ENCODE measurements at places on chromosomes 2 and 18. TPM values are rescaled to one million over a fixed set of nuclear protein-coding genes. Genes with fewer than 3 reads are reported as not detected.

Gene IL1B
- polyA plus RNA-seq: 2.7 TPM

Gene MAP2
- polyA plus RNA-seq: 0.54 TPM

GRCh38 chr2:66957198-66957597, 439.9 kb upstream of the ETAA1 start:
- no peak for DNase-seq

Gene C2orf72
- 6.5 TPM for polyA plus RNA-seq

Gene TIA1
- 156 TPM for polyA plus RNA-seq

- no peak for DNase-seq
These were observed 240.5 kb upstream of the SALL3 start for GRCh38 chr18:78739115-78739514.

DNA sequence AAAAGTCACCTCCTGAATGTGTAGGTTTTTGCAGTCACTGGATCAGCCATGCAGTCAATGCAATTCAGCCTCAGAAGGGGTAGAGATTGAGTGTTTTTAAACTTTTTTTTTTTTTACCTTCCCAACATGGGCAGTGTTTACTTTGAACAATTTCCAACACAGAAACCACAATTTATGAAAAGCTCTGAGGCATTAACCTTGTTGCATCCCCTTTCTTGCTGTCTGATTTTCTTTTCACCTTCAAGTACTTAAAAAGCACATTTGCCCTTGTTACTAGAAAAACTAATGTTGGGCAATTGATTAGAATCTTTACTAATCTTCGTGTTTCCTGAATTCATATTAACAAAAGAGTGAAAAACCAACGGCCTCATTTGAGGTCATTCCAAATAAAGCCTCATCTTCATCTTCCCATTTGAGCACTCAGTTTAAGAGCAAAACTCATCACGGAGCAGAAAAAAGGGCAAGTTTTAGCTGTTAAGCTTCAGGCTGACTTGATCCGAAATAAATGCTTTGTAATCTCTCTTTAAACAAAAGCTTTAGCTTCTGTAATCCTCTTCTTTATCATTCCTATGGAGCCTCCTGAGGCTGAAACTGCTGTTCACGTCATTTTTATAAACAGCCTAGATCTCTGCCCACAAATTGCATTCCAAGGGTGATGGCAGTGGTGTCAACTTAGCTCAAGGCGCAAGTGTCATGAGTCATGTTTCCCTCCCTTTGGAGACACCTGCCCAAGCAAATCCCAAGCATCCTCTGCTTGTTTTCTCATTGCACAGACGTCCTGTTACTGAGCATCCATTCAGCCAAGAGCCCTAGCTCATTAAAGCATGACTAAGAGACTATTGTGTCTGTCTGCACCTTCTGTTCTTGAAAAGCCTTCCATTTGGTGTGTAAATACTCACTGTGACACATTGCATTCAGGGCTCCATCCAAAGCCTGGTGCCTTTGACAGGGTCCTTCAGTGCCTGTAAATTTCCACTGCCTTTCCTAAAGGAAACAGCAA, 107.7 kb downstream of the HNMT start:
- no peak for DNase-seq

- DNase-seq: peak; percentile 43
These were observed 25.4 kb downstream of the WDR75 start for GRCh38 chr2:189466656-189467055.

GRCh38 chr2:132936261-132936660, 266.3 kb upstream of the LYPD1 start:
- DNase-seq: no peak

Gene RBM44
- 0.12 TPM for polyA plus RNA-seq

DNA sequence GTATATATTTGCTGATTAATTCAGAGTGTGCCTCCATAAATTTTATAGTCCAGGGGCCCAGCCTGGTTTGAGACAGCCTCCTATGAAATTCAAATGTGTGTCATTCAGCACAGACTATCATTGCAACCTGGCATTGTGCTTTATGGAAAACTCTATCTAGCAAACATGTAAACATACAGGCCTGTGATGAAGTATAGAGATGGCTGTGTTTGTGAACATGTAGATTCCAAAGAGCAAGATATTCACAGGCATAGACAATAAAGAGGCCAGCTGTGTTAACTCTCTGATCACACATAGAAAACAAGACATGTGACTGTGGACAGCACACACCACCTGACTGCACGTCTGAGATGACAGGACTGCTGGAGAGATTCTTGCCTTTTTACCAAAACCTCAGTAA, 297.9 kb downstream of the EN1 start:
- no peak for DNase-seq

DNA sequence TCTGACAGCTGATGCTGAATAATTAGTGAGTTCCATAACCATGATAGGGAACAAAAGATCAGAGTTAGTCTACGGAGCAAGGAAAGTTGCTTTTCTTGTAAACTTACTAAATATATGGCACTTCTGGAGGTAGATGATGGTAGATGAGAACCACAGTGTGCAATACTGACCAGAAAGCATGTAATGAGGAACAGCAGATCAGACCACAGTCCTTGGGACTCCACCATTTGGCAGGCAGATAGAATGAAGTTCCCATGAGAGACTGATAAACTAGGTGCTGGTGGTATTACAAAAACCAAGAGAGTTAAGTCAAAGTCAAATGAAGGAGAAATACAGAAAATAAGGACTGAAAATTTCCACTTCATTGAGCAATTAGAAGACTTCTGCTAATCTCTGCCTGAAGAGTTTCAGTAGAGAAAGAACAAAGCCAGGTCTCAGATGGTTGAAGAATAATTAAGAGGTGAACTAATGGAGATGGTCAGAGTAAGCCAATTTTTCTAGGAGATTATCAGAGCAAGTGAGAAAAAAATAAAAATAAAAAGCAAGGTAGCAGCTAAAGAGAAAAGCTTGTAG, 10.4 kb downstream of the CERKL start:
- no peak for DNase-seq

DNA sequence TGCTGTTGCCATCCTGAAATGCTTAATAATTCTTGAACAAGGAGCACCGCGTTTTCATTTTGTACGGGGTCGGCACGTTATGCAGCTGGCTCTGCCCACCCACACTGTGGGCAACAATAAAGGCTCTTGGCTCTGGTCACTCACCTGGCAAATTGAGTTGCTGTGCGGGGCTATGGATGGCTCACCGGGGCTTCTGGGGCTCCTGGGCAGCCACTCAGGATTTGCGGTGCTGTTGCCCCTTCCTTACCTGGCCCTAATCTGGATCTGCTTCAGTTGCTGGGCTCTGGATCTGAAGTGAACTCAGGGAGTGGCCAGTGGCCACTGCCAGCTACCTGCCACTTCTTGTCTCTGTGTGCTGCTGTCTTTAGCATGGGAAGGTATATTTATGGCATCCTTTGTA, 22.7 kb downstream of the RHOB start:
- no peak for DNase-seq

DNA sequence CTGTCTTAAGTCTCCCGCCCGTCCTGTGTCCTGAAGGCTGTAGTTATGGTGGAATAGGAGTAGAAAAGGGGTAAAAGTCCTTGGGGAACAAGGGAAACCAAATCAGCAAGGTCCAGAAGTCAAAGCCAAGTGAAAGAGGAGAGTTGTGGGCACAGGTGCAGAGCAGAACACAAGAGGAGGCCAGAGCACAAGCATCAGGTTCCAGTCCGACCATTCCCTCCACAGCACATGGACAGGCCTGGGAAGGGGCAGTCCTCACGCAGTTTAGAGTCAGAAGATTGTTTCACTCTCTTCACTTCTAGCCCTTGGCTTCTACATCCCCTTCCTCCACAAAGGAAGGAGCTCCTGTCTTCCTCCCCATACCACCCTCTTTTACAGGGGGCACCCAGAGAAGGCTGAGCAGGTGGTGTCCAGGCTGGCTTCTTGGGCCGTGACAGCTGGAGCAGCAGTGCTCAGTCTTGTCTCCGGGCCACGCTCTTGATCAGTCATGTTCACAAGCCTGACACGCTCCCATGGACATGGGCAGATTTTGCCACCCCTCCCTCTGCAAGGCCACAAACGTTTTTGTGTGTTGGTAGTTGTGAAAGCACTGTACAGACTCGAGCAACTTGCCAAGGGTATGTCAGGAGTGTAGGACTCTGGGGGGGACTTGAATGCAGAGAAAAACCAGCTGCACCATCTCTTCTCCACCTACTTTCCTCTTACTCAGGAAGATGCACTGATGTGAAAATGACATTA, 138.5 kb upstream of the DAPL1 start:
- DNase-seq: no peak

- no peak for DNase-seq
These were observed 284 bp downstream of the TIMM21 start for GRCh38 chr18:74148543-74149070.

Gene DCDC2C
- polyA plus RNA-seq: not detected

DNA sequence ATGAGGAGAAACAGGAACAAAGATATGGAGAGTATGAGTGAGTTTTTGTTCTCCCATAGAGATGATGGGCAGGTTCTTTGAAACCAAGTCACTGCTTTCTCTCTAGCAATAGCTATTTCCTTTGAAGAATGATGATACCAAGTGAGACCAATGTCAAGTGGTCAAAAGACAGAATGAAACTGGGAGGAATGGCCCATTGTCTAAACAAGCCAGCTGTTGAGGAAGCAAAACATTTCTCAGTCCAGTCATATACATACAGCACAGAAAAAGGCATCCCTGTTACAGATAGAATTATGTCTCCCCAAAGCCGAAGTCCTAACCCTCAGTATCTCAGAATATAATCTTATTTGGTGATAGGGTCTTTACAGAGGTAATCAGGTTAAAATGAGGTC, 66.1 kb upstream of the EPC2 start:
- no peak for DNase-seq

Gene MTCL1
- 12.4 TPM for polyA plus RNA-seq

Gene TWIST2
- 1.7 TPM for polyA plus RNA-seq

DNA sequence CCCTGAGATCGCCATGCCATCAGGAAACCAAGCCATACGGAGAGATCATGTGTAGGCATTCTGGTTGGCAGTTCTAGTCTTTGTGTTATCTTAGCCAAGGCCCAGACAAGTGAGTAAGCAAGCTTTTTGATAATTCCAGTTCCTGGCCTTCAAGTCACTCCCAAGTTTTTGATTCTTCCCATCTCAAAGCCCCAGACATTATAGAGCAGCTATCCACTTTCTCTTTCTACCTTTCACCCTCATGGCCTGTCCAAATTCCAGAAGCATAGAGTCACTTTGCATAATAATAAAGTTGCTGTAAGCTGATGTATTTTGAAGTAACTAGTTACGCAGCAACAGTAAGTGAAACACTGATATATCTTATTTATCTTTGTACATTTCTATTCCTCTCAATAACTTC, 26.8 kb upstream of the IL1RL1 start:
- no peak for DNase-seq

Gene FAM228A
- 0.34 TPM for polyA plus RNA-seq

DNA sequence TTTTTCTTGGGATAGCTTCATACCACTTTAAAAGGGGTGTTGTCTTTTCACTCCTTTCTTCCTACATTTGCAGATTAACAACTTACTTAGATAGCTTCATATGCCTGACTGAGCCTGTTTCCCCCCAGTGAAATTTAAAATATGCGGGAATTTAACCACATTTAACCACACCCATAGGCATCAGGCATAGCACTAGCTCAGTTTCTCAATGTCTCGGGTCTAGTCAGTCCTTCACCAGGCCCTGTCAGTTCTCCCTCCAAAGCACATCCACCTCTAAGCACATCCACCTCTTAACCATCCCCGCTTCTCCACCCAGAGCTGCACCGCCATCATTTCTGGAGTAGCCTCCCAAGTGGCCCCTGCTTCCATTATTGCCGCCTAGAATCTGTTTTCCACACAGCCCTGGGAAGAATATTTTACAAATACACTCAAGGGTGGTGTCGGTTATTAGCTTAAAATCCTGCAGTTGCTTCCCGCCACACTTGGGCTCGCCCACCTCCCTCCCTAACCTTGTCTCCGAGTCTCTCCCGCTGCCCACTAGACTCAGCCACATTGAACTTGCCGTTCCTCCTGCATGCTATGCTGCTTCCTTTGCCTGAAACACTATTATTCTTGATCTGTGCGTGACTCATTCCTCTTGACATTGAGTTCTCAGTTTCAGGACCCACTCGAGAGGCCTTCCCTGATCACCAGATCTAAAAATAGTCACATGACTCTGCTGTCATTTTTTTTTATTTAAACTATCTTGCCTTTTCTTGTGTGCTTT, 68.3 kb downstream of the SPTBN1 start:
- DNase-seq: no peak

DNA sequence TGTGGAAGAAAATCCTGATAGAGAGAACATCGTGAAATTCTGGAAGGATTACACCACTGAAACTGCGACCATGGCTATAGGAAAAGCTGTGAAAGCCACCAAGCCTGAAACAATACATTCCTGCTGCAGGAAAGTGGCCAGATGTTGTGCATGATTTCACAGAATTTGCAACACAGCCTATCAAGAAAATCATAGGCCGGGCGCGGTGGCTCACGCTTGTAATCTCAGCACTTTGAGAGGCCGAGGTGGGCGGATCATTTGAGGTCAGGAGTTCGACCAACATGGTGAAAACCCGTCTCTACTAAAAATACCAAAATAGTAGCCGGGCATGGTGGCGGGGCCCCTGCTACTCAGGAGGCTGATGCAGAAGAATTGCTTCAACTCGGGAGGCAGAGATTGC, 360.2 kb downstream of the CDH7 start:
- no peak for DNase-seq

DNA sequence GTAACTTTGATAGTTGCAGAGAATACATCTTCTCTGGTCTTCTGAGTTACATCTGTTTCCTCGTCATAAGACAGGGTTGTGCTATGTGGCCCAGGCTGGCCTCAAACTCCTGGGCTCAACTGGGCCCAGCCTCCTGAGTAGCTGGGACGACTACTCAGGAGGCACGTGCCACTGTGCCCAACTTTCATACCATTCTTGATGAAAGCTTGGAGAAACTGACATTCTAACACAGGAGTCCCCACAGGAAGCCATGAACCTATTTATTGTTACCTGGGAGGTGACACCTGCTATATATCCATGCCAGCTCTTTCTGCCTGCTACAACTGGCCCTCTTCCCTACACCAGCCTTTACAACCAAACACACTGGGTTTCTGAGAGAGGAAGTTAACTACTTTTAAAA, 19.1 kb downstream of the EIF2AK3 start:
- no peak for DNase-seq

Gene IL36RN
- not detected for polyA plus RNA-seq

- DNase-seq: no peak
These were observed 11.8 kb downstream of the COL4A4 start for GRCh38 chr2:227152093-227152766.

- DNase-seq: no peak
These were observed 3.1 kb downstream of the SPOPL start for GRCh38 chr2:138504546-138505235.

GRCh38 chr18:47919916-47920315, 10.5 kb downstream of the SMAD2 start:
- DNase-seq: no peak

DNA sequence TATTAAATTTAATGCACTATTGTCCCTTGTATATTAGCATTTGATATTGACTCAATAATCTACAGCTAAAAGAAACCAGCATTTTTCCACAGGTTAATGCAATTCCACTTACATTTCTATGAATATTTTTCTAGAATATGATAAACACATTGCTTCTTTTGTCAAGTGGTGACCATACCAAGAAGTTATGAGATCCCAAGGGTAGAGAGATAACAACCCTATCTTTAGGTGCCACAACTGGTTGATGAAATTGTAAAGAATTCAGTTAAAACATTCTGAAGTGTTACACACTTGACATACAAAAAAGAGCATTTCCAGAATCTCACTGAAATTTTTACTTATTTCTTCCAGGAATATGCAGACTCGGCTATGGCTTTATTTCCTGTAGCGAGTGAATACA, 56.0 kb downstream of the ABCG8 start:
- no peak for DNase-seq

Measured in small intestine (tissue), 16 donors.